ENCODE measurements at places on chromosomes 7 and 10.

GRCh38 chr10:42519761-42520460 is 118.5 kb downstream of the ZNF33B start:
- H3K4me3 ChIP-seq: no peak overlapping the region
- H3K27me3 ChIP-seq: no peaks in the 10 kb centered on the region
- peaks cover 53% of the 10 kb centered on the region for H3K36me3 ChIP-seq
- DNase-seq: no peak
- no peaks in the 10 kb centered on the region for H3K4me1 ChIP-seq

- no peak overlapping the region for H3K4me3 ChIP-seq
- H3K36me3 ChIP-seq: no peaks in the 10 kb centered on the region
- DNase-seq: no peak
- H3K27me3 ChIP-seq: no peaks in the 10 kb centered on the region
Observed at GRCh38 chr7:155593461-155594162, 47.3 kb upstream of the CNPY1 start.

- no peaks in the 10 kb centered on the region for H3K27me3 ChIP-seq
- DNase-seq: no peak
- H3K27ac ChIP-seq: peak overlapping the region; percentile 85
- no peaks in the 10 kb centered on the region for H3K36me3 ChIP-seq
- H3K4me1 ChIP-seq: peaks cover 38% of the 10 kb centered on the region
Observed at GRCh38 chr10:4240608-4241197, 455.7 kb upstream of the KLF6 start.

- no peaks in the 10 kb centered on the region for H3K4me1 ChIP-seq
- peaks cover 57% of the 10 kb centered on the region for H3K36me3 ChIP-seq
- H3K27ac ChIP-seq: no peak overlapping the region
- H3K27me3 ChIP-seq: no peaks in the 10 kb centered on the region
Observed at GRCh38 chr7:100034871-100035510, 14.6 kb upstream of the ZSCAN21 start.

GRCh38 chr10:21049482-21049881 is 152.4 kb upstream of the NEBL start:
- H3K27me3 ChIP-seq: no peaks in the 10 kb centered on the region
- no peaks in the 10 kb centered on the region for H3K4me1 ChIP-seq
- no peaks in the 10 kb centered on the region for H3K36me3 ChIP-seq
- H3K4me3 ChIP-seq: no peak overlapping the region
- DNase-seq: no peak

Data from right atrium auricular region (tissue), 2 donors.